ENCODE measurements at places on chromosomes 13 and 19.

DNA sequence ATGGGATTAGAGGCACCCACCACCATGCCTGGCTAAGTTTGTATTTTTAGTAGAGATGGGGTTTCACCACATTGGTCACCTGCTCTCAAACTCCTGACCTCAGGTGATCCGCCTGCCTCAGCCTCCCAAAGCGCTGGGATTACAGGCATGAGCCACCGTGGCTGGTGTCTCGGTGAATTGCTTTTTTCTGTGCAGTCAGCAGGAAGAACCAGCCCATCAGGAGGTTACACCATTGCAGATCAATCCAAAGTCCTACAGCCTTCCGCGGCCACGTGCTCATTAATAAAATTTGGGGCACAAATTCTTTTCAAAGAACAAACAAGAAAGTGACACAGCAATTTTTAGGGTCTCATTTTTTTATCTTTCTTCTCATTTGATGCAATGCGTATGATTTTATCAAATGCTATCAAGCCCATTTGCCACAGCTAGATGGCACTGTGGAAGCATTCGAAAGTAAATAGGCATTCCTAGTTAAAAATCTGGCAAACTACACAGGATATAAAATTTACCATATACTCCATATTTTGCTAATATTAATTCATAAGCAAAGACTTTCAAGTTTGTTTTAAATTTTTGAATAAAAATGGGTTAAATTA, 54.4 kb upstream of the ZNF835 start:
- DNase-seq: no peak

- DNase-seq: no peak
These were observed 14.9 kb upstream of the IL4I1 start for GRCh38 chr19:49911381-49912145.

GRCh38 chr13:113989585-113990300, 15.9 kb upstream of the C13orf46 start:
- peak; percentile 38 for DNase-seq

DNA sequence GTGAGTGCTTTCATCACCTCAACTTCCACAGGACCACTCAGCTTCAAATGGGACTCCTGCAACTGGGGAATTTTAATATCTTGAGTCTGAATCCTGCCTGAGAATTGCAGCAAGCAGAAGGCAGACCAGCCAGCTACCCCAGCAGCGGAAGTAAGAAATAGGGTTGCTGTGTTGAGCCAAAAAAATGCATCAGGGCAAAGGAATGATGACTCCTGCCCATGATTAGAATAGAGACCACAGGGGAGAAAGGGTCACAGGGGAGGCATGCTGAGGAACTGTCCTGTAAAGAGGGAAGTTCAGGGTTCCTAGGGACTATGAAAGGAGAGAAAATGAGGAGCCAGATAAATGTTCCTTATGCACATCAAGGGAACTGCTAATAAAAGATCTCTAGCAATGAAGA, 370.2 kb downstream of the KCTD12 start:
- no peak for DNase-seq

DNA sequence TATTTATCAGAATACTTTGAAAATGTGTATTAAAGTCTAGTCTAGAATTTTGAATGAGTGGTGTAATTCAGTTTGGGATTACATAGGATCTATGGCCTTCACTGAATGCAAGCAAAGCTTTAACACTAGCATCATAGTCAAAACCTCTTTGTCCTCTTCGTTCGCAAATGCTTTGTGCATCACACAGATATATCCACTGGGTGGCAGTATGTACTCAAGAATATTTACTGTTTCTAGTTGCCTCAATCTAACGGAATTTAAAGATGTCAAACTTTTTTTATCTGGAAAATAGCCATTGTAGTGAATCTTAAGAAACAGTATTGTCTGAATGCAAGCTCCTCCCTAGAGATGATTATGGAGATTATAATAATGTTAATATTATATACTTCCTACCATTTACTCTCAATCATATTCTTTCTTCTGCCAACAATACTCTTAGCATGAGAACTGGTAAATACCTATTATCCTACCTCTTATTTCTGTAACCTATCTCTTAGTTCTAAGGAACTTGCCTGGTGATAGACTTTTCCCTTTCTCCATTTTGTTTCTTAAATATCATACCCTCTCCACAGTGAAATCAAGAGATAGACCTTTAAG, 25.8 kb downstream of the LACC1 start:
- no peak for DNase-seq

DNA sequence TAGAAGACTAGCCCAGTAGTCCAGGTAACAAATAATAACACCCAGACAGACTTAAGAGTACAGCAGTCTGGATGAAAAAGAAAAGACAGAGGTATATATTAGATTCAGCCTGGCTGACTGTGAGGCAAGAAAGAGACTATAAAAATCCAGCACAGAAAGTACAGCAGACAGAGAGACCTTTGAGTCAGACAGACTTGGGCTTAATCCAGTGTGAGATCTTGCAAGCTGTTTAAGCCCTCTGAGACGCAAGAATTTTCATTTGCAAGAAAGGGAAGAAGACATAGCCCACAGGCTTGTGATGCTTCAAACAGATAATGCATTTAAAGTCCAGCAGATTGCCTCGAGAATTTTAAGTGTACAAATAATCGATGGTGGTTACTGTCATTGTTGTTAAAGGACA, 471.4 kb downstream of the LIG4 start:
- no peak for DNase-seq

GRCh38 chr13:108274718-108275117, 5.2 kb downstream of the TNFSF13B start:
- no peak for DNase-seq

- DNase-seq: no peak
These were observed 8.5 kb downstream of the PLEKHJ1 start for GRCh38 chr19:2227415-2228156.

DNA sequence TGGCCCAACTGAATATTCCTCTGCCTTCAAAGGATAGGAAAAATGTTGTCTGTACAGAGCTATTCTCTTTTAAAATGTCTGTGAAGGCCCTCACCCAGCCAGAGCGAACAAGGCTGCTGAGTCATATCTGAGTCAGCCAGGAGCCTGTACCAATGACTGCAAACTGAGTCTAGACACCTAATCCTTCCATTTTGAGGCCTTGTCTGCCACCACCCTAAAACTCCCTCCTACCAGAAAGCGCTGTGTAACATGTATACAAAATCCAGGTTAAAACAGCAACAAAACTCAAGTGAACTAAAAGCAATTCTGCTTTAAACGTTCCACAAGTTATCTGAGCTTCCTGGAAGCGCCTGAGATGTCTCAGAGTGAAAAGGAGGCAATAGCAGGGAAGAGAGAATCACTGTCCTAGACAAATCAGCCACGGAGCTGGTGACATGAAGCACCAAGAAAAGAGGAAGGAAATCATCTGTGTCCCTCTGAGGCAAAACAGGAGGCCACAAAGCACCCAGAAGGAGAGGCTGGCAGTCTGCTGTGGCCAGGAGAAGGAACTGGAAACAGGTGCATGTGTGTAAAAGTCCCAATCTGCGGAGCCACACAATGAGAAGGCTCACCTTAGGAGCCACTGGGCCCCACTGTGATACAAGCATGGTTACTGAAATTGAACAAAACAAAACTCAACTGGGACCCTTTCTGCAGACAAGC, 10.2 kb downstream of the DHRS12 start:
- DNase-seq: no peak

GRCh38 chr19:2720777-2721569, at the start of gene DIRAS1:
Gene DIRAS1, minus strand, starts transcription at chr19:2721372. Its CDS starts 3,566 bp downstream, at chr19:2717806.
- no peak for DNase-seq

- DNase-seq: no peak
These were observed 7.7 kb upstream of the CSNK1G2 start for GRCh38 chr19:1933244-1933643.

DNA sequence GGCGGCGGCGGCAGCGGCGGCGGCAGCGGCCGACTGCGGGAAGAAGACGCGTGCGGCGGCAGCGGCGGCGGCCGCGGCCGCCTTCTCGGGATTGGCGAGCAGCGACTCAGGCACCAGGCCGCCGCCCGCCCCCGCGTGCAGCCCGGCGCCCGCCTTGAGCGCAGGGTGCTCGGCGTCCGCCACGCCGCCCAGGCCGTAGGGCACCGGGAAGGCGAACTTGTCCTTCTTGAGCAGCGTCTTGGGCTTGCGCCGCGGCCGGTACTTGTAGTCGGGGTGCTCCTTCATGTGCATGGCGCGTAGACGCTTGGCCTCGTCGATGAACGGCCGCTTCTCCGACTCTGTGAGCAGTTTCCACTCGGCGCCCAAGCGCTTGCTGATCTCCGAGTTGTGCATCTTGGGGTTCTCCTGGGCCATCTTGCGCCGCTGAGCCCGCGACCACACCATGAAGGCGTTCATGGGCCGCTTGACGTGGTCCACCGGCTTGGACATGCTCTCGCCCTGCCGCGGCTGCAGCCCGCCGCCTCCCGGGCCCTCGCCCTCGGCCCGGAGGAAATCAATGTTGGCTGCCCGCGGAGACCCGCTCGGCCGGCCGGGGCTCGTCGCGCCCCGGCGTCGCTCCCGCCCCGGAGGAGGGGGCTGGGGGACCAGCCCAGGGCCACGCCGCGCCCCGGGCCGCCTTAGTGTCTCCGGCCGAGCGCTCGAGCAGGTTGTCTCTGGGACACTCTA, 621 bp downstream of the SOX21 start:
- DNase-seq: peak; percentile 58

- no peak for DNase-seq
These were observed 42.2 kb upstream of the SPACA7 start for GRCh38 chr13:112333756-112334543.

- no peak for DNase-seq
These were observed 110.2 kb upstream of the GJB6 start for GRCh38 chr13:20342311-20342710.

DNA sequence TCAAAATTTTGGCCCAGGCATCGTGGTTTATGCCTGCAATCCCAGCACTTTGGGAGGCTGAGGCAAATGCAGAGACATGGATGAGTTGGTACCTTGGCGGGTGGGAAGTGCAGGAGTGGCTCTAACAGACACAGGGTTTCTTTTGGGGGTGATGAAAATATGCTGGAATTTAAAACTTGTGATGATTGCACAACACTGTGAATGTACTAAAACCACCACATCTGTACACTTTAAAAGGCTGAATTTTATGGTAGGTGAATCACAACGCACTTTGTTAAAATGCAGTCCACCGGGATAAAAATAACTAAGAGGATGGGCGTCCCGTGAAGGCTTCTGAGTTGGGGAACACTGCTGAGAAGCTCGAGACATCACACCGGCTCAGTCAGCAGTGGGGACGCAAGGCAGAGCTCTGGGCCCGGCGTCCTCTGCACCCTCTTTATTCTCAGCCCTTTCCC, 47.1 kb downstream of the MLLT1 start:
- no peak for DNase-seq

GRCh38 chr19:17687857-17688784, at the start of gene UNC13A:
Gene UNC13A, minus strand, starts transcription at chr19:17688354. Its CDS starts 155 bp downstream, at chr19:17688199.
- no peak for DNase-seq

GRCh38 chr19:56097306-56097705, 23.8 kb downstream of the ZNF787 start:
- no peak for DNase-seq

- DNase-seq: no peak
These were observed 186.3 kb upstream of the TMTC4 start for GRCh38 chr13:100860866-100861265.

- DNase-seq: no peak
These were observed 24.1 kb downstream of the RFX1 start for GRCh38 chr19:13981988-13982501.

DNA sequence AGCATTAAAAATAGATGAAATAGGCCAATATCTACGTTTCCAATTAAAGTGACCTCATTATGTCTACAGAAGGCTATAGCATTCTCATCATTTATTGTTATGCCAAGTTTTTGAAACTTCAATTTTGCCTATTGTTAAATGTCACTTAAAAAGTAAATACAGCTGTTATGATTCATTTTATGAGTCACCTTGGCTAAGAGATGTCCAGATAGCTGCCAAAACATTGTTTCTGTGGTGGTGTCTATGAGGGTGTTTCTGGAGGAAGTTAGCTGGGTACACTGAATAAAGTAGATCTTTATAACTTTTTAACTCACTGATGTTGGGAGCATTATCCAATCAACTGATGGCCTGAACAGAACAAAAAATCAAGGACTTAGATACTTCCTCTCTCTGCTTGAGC, 1209.7 kb upstream of the PCDH9 start:
- no peak for DNase-seq

GRCh38 chr19:14434543-14435319, 1.6 kb downstream of the PKN1 start:
- no peak for DNase-seq

GRCh38 chr13:24182703-24183081, 22.2 kb downstream of the SPATA13 start:
- no peak for DNase-seq

- no peak for DNase-seq
These were observed 132 bp downstream of the SHD start for GRCh38 chr19:4279267-4279529.

DNA sequence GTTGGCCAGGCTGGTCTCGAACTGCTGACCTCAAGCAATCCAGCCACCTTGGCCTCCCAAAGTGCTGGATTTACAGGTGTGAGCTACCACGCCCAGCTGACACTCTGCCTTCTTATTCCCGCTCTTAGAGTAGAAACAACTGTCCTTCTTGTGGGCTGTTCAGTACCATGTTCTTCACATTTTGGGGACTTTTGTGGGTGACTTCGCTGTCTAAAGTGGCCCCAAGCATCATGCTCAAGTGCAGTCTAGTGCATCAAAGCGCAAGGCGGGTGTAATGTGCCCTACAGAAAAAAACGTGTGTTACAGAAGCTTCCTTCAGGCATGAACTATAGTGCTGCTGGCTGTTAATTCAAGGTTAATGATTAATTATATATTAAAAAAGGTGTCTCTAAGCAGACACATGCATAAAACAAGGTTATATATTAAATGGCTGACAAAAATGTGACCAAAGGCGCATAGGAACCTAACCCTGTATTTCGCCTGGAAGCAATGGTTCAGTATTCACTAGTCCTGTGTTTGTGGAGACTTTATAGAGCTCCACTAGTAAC, 38.3 kb downstream of the ABCC4 start:
- no peak for DNase-seq

DNA sequence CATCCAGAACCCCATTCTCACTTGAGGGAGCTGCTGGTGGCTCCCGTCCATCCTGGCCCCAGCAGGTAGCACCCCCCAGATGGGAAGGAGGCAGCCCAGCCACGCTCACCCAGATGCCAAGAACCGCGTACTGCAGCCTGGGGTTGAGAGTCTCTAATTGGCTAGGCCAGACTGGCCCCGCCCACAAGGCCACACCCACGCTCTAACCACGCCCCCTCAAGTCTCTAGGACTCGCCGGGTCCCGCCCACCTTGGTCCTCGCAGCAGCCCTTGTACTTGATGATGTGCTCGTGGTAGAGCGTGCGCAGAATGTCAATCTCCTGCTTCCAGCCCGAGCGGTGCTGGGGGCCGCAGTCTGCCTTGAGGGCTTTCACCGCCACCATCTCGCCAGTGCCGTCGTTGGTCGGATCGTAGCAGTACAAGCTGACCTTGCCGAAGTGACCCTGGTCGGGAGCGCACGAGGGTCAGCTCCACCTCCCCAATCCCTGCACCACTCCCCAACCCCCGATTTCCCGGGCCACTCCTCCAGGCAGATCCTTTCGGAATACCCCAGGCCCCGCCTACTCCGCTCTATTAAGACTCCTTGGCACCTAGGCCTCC, 14.5 kb upstream of the ICAM3 start:
- peak; percentile 67 for DNase-seq

GRCh38 chr19:597406-598315, 8.0 kb downstream of the HCN2 start:
- DNase-seq: no peak

Measured in RWPE2 (cell line).